Naive thymus-derived CD8-positive, alpha-beta T cell (primary cell): ENCODE measurements at places on chromosomes 13 and 19.

- H3K4me1 ChIP-seq, result no peaks in the 10 kb centered on the region
- DNase-seq, result no peak
- H3K4me3 ChIP-seq, result no peak overlapping the region
- no peaks in the 10 kb centered on the region for H3K36me3 ChIP-seq
- H3K27me3 ChIP-seq, result peaks cover 9% of the 10 kb centered on the region
- no peak overlapping the region for H3K27ac ChIP-seq
These were observed 59.8 kb downstream of the MYH14 start for GRCh38 chr19:50263176-50263575.

DNA sequence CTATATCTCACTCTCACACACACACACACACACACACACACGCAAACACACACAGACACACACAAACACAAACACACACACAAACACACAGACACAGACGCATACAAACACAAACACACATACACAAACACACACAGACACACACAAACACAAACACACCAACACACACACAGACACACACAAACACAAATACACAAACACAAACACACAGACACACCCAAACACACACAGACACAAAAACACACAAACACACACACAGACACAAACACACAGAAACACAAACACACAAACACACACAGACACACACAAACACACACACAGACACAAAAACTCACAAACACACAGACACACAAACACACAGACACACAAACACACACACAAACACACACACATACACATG lies 329.0 kb downstream of the ZNF536 start:
- H3K27me3 ChIP-seq, result peaks cover 3% of the 10 kb centered on the region
- DNase-seq, result no peak
- H3K27ac ChIP-seq, result no peak overlapping the region
- no peak overlapping the region for H3K4me3 ChIP-seq
- no peaks in the 10 kb centered on the region for H3K4me1 ChIP-seq

GRCh38 chr19:20453425-20453935 lies 112.1 kb downstream of the ZNF737 start:
- H3K36me3 ChIP-seq, result no peaks in the 10 kb centered on the region
- H3K4me1 ChIP-seq, result peaks cover 8% of the 10 kb centered on the region
- H3K4me3 ChIP-seq, result no peak overlapping the region
- peak overlapping the region; percentile 19 for H3K27ac ChIP-seq

- no peaks in the 10 kb centered on the region for H3K27me3 ChIP-seq
- no peak for DNase-seq
- peaks cover 20% of the 10 kb centered on the region for H3K36me3 ChIP-seq
- H3K27ac ChIP-seq, result peak overlapping the region; percentile 62
- H3K4me1 ChIP-seq, result peaks cover 36% of the 10 kb centered on the region
These were observed 2.5 kb downstream of the RPS28 start for GRCh38 chr19:8323781-8324185.

DNA sequence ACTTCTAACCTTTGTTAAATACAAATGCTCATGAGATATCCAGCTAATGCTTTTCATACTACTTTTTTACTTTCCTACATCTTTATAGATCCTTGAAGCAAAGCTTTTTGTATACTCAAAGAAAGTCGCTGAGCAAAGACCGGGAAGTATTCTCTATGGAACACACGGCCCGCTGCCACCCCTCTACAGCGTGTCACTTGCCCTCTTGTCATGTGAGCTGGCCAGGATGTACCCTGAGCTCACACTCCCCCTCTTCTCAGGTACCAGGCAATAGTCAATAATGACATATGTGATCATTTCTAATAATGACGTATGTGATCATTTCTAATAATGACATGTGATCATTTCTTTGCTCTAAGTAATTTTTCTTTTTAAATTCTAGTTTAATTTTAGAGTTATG lies 112.9 kb downstream of the ZAR1L start:
- no peak overlapping the region for H3K27ac ChIP-seq
- peaks cover 6% of the 10 kb centered on the region for H3K27me3 ChIP-seq
- H3K36me3 ChIP-seq, result no peaks in the 10 kb centered on the region
- no peak for DNase-seq

DNA sequence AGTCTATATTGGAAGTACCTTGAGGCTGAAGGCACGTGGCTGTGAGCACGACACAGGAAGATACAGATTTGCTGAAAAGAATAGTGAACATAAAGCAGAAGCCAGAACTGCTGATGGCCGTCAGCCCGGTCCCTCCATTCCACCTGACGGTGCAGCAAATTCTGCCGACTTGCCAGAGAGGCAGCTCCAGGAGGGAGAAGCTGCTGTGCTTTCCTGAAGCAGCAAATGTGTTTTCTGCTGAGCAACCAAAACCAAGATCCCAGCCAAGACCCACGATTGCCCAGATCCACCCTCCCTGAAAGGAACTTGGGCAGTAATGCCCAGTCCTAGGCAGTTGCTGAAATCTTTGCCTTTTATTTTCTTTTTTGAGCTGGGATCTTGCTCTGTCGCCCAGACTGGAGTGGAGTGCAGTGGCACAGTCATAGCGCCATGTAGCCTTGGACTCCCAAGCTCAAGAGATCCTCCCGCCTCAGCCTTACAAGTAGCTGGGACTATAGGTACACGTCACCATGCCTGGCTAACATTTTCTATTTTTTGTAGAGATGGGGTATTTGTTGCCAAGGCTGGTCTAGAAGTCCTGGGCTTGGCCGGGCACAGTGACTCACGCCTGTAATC lies 7.0 kb upstream of the RCN3 start:
- H3K4me3 ChIP-seq, result no peak overlapping the region
- peaks cover 3% of the 10 kb centered on the region for H3K36me3 ChIP-seq
- H3K4me1 ChIP-seq, result peaks cover 11% of the 10 kb centered on the region

GRCh38 chr13:98537740-98538139 lies 39.2 kb downstream of the STK24 start:
- no peaks in the 10 kb centered on the region for H3K27me3 ChIP-seq
- DNase-seq, result no peak
- H3K4me3 ChIP-seq, result no peak overlapping the region
- peaks cover 3% of the 10 kb centered on the region for H3K36me3 ChIP-seq

DNA sequence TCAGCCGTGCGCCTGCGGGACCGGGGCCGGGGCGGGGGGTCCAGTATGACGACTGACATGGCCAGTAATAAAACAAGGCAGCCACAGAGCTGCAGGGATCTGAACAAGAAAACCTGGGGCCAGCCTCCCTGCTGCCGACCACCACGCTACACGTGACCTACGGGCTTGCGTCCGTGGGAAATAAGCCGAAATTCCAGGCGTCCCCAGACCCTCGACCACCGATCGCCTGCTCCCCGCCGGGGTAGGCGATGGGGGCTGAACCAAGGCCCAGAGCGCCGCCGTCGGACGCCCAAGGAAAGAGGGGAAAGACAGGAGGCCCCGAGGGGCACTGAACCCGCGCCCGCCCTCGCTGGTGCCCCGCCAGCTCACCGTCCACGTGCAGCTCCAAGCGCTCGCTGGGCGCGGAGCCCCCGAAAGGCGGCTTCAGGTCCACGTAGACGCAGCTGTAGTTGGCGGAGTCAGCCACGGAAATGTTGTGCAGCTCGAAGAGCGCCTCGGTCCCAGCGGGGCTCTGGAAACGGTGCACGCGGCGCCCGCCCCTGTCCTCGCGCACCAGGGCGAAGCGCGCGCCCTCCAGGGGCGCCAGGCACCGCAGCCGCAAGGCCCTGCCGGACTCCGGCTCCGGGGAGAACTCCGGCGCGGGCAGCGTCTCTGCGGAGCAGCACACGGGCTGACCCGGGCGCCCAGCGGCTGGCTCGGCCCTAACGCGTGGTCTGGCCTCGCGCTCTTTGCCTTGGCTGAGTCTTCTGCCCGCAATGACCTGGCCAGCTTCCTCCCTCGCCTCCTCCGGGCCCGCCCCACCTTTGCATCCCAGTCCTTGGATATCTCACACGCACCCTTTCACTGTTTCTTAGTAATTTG lies 3.1 kb downstream of the A1BG start:
- no peaks in the 10 kb centered on the region for H3K27me3 ChIP-seq
- H3K36me3 ChIP-seq, result peaks cover 11% of the 10 kb centered on the region
- DNase-seq, result no peak
- no peak overlapping the region for H3K27ac ChIP-seq

DNA sequence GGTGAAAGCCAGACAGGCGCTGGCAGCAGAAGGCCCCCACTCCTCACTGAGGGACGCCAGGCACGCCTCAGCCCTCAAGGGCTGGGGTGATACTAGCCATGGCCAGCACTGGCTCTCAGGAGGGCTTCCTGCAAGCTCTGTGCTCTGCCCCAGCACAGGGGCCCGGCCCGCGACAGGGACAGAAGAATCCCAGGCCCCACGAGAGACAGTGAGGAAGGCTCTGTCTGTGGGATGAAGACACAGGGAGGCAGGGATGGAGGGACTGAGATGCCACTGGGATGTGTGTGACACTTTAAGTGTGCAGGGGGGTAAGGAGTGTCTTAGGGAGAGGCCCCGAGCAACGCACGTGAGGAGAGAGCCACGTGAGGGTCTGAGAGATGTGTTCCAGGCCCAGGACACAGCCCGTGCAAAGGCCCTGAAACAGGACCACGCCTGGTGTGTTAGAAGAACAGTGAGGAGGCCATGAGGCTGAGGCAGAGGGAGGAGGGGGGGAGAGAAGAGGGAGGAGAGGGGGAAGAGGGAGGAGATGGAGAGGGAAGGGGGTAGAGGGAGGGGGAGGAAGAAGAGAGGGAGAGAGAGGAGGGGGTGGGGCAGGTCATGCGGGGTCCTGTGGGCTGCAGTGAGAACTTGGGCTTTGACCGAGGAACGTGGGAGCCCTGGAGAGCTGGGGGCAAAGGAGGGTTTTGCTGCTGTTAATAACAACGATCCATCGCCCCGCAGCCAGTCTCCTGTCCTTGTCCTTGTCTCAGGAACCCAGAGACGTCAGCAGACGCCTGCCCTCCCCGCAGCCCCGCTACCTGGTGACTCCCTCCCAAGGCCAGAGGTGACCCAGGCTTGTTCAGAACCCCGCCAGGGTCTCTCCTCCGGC lies 7.2 kb downstream of the RPL36 start:
- H3K36me3 ChIP-seq, result no peaks in the 10 kb centered on the region
- H3K27ac ChIP-seq, result no peak overlapping the region
- H3K4me1 ChIP-seq, result peaks cover 4% of the 10 kb centered on the region
- no peak overlapping the region for H3K4me3 ChIP-seq
- DNase-seq, result no peak

- H3K36me3 ChIP-seq, result no peaks in the 10 kb centered on the region
- no peak overlapping the region for H3K27ac ChIP-seq
- no peak for DNase-seq
- H3K4me1 ChIP-seq, result peaks cover 25% of the 10 kb centered on the region
These were observed 2.7 kb upstream of the MIDN start for GRCh38 chr19:1245494-1246264.

DNA sequence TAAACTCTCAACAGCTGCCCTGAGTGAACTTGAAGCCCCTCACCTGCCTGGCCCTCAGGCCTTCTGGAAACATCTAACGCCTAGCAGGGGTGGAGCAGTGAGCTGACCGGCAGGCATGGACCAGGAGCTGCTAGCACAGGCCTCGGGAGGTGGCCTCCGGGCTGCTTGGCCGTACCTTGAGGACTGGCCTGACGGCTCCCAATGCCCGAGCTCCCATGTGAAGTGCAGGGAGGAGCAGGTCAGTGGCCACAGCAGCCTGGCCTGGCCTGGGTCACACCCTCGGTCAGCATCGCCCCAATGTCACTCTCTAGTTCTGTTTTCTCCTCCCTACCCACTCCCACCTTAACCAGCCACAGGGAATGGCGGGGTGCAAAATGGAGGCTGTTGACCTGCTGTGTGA lies 19.0 kb downstream of the TSHZ3 start:
- peaks cover 4% of the 10 kb centered on the region for H3K27me3 ChIP-seq
- H3K4me1 ChIP-seq, result no peaks in the 10 kb centered on the region
- DNase-seq, result no peak
- H3K4me3 ChIP-seq, result no peak overlapping the region
- no peak overlapping the region for H3K27ac ChIP-seq
- no peaks in the 10 kb centered on the region for H3K36me3 ChIP-seq

- H3K4me3 ChIP-seq, result no peak overlapping the region
- H3K4me1 ChIP-seq, result peaks cover 11% of the 10 kb centered on the region
- no peak overlapping the region for H3K27ac ChIP-seq
- no peaks in the 10 kb centered on the region for H3K36me3 ChIP-seq
These were observed 6.9 kb downstream of the S1PR5 start for GRCh38 chr19:10510301-10510802.

DNA sequence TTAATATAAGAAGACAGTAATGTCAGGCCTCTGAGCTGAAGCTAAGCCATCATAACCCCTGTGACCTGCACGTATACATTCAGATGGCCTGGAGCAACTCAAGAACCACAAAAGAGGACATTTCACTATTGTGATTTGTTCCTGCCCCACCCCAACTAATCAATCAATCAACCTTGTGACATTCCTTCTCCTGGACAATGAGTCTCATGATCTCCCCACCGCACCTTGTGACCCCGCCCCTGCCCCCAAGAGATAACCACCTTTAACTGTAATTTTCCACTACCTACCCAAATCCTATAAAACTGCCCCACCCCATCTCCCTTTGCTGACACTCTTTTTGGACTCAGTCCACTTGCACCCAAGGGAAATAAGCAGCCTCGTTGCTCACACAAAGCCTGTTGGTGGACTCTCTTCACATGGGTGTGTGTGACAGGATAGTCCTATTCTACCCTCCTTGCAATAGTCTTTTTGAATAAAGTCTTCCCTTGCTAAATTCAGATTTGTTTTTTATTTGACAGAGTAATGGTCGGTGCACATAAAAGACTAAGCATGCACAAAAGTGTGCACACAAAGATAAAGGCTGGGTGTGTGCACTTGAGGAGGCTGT lies 14.0 kb downstream of the CD70 start:
- no peak for DNase-seq
- no peak overlapping the region for H3K4me3 ChIP-seq
- no peaks in the 10 kb centered on the region for H3K36me3 ChIP-seq
- H3K4me1 ChIP-seq, result peaks cover 2% of the 10 kb centered on the region
- H3K27me3 ChIP-seq, result no peaks in the 10 kb centered on the region

- no peak overlapping the region for H3K27ac ChIP-seq
- no peaks in the 10 kb centered on the region for H3K36me3 ChIP-seq
- no peaks in the 10 kb centered on the region for H3K27me3 ChIP-seq
- no peaks in the 10 kb centered on the region for H3K4me1 ChIP-seq
These were observed 390.7 kb upstream of the ARGLU1 start for GRCh38 chr13:106958621-106959048.

GRCh38 chr13:81987159-81987558 lies 1646.2 kb upstream of the SPRY2 start:
- no peak overlapping the region for H3K4me3 ChIP-seq
- H3K36me3 ChIP-seq, result no peaks in the 10 kb centered on the region
- no peak overlapping the region for H3K27ac ChIP-seq
- DNase-seq, result no peak

- no peaks in the 10 kb centered on the region for H3K36me3 ChIP-seq
- H3K4me1 ChIP-seq, result peaks cover 4% of the 10 kb centered on the region
- no peak for DNase-seq
- H3K27ac ChIP-seq, result no peak overlapping the region
These were observed 18.6 kb upstream of the STRN4 start for GRCh38 chr19:46764817-46765291.

GRCh38 chr19:14943601-14944000 lies 2.3 kb downstream of the OR7C2 start:
- peaks cover 11% of the 10 kb centered on the region for H3K4me1 ChIP-seq
- H3K27me3 ChIP-seq, result no peaks in the 10 kb centered on the region
- no peaks in the 10 kb centered on the region for H3K36me3 ChIP-seq
- peak overlapping the region; percentile 83 for H3K27ac ChIP-seq

GRCh38 chr13:43258771-43259170 lies 235.4 kb downstream of the DNAJC15 start:
- no peaks in the 10 kb centered on the region for H3K4me1 ChIP-seq
- H3K36me3 ChIP-seq, result no peaks in the 10 kb centered on the region
- no peak overlapping the region for H3K27ac ChIP-seq
- H3K4me3 ChIP-seq, result no peak overlapping the region
- peaks cover 11% of the 10 kb centered on the region for H3K27me3 ChIP-seq
